ENCODE measurements at places on chromosomes 6 and 20. TPM values are rescaled to one million over a fixed set of nuclear protein-coding genes. Genes with fewer than 3 reads are reported as not detected.

CRISP3 gene
- total RNA-seq = not detected

GRM1 gene
- not detected for total RNA-seq

C6orf58 gene
- not detected for total RNA-seq

C20orf144 gene
- not detected for total RNA-seq

FAM229B gene
- total RNA-seq = 7.9 TPM

BPIFB1 gene
- total RNA-seq = 0.17 TPM

RHAG gene
- total RNA-seq = not detected

PROKR2 gene
- not detected for total RNA-seq

MYLK2 gene
- 0.27 TPM for total RNA-seq

ELOVL5 gene
- total RNA-seq = 69.5 TPM

IPCEF1 gene
- 0.02 TPM for total RNA-seq

GHRH gene
- not detected for total RNA-seq

PIM1 gene
- 14.0 TPM for total RNA-seq

LRRC73 gene
- 1.1 TPM for total RNA-seq

SLC12A5 gene
- 13.8 TPM for total RNA-seq

PLN gene
- not detected for total RNA-seq

LHFPL5 gene
- total RNA-seq = 0.12 TPM

HRH3 gene
- total RNA-seq = not detected

PNPLA1 gene
- not detected for total RNA-seq

PBX2 gene
- total RNA-seq = 13.4 TPM

TRIM40 gene
- not detected for total RNA-seq

LGSN gene
- 2.7 TPM for total RNA-seq

OR12D1 gene
- not detected for total RNA-seq

ULBP3 gene
- 4.0 TPM for total RNA-seq

AGPAT1 gene
- total RNA-seq = 32.4 TPM

LAMP5 gene
- total RNA-seq = not detected

RCAN2 gene
- not detected for total RNA-seq

HLA-DRB1 gene
- not detected for total RNA-seq

PBOV1 gene
- not detected for total RNA-seq

PPP1R16B gene
- total RNA-seq = 0.15 TPM

CST2 gene
- 0.27 TPM for total RNA-seq

HLA-DRA gene
- not detected for total RNA-seq

MEP1A gene
- total RNA-seq = not detected

KCNK16 gene
- total RNA-seq = not detected

SMLR1 gene
- not detected for total RNA-seq

TAAR6 gene
- not detected for total RNA-seq

SLC35F1 gene
- total RNA-seq = not detected

PRSS16 gene
- total RNA-seq = 3.2 TPM

ZCCHC3 gene
- total RNA-seq = 21.6 TPM

SNAP25 gene
- 15.4 TPM for total RNA-seq

BANF2 gene
- total RNA-seq = not detected

MAS1L gene
- total RNA-seq = not detected

VTA1 gene
- 39.3 TPM for total RNA-seq

Measured in A549 treated with Mapracorat at 1 μM for 4 hours (cell line).